ENCODE measurements at places on chromosomes 5 and 9. TPM values are rescaled to one million over a fixed set of nuclear protein-coding genes. Genes with fewer than 3 reads are reported as not detected.

- ATAC-seq = peak; percentile 94
Observed at GRCh38 chr5:3825531-3826451, 230.2 kb downstream of the IRX1 start.

- no peak for ATAC-seq
Observed at GRCh38 chr9:71928376-71928775, 16.9 kb downstream of the C9orf85 start.

DNA sequence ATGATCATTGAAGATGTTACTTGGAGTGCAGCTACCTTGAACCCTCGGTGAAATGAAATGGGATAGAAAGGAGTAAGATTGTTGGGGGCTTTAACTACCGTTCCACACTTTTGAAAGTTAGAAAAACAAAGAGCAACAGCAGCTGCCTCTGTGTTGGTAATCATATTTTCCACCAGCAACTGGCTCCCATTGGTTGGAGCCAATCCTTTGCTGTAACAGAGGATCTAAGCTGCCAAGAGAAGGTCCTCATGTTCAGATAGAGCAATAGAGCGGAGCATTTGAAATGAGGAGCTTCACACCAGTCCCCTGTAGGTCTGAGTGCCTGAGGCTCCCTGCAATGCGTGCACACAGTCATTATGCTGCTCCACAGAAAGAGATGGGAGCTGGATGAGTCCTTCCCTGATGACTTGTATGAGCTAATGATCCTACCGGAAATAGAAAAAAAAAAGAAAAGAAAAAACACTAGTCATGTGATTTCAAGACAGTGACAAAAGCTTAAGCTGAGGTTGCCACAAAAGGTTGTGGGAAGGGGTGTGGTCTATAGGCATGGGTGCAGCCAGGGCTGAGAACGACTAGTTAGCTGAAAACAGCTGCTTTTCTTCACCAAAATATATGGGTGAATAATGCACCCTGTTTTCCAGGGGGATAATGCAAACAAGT, 300.7 kb downstream of the MLLT3 start:
- ATAC-seq = peak; percentile 70

GRCh38 chr9:71755869-71756268, 12.4 kb downstream of the CEMIP2 start:
- no peak for ATAC-seq

CFAP77 gene
- not detected for total RNA-seq

GRCh38 chr9:93051680-93052089, 6.8 kb upstream of the SUSD3 start:
- no peak for ATAC-seq

INSL4 gene
- 0.38 TPM for total RNA-seq

- ATAC-seq = no peak
Observed at GRCh38 chr5:153460421-153460820, 30.0 kb upstream of the GRIA1 start.

- ATAC-seq = no peak
Observed at GRCh38 chr5:79030663-79031484, 38.6 kb downstream of the DMGDH start.

DNA sequence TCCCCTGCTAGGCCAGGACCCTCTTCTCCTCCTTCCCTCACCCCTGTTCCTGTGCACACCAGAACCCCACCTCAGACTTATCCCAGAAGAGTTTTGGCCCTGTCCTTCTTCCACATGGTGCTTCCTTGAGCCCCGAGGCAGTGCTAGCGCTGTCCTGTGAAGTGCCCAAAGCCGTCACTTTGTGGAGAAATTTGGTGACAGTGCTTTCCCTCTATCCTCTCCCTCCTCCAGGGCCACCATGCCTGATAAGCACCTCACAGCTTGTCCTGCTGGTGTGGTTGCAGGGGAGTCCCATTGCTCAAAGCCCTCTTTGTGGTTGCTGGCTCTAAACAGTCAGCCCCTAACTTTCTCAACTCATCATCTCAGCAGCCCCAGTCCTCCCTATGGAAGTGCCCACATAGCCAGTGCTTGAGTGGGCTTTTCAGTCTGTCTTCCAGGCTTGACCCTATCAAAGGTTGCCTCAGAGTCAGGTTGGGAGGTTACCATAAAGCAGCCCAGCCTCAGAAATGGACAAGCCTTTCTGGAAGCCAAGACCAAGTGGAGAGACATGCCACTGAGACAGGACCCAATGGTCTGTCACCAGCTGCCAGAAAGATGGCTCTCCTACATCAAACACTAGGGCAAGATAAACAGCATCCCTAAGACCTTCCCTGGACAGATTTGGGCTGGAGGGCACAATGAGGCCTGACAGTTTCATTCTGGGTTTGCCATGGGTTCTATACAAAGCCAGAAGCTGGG, 18.0 kb downstream of the IGIP start:
- ATAC-seq = no peak

CETN3 gene
- 38.4 TPM for total RNA-seq

DNA sequence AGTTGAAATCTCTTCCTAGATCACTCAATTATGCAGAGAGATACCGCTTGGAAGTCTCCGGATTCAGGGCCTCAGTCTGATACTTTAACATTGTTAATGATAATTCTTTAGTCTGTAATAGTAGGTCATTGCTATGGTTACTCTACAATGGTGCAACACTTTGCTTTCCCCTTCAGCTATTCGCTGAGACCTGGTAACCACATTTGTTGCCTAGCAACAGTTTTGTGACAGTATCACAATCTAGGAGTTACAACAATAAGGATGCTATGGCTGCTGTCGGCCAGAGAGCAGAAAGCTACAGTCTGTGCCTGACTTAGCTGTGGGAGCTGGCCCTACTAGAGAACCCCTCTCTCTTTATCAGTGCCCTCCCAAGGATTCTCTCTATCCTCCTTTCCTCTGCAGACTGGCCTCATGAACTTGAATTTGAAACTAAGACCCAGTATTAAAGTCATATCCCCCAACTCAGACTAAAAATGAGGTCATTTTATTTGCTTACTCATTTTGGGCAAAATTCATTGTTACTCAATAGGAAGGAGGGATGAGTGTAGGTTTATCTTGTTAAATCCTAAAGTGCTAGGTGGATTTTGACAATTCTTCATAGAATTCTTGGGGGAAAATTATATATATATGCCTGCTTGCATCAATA, 39.3 kb downstream of the NR2F1 start:
- peak; percentile 58 for ATAC-seq

- ATAC-seq = no peak
Observed at GRCh38 chr5:14574096-14574495, 7.5 kb upstream of the OTULINL start.

CCL28 gene
- 1.7 TPM for total RNA-seq

SMIM33 gene
- 0.16 TPM for total RNA-seq

NEUROG1 gene
- total RNA-seq = 3.2 TPM

Data from motor neuron (in vitro differentiated cells).